Sigmoid colon (tissue), 7 donors: ENCODE measurements at places on chromosomes 1 and 21. TPM values are rescaled to one million over a fixed set of nuclear protein-coding genes. Genes with fewer than 3 reads are reported as not detected.

THEM4 gene
- 16.1 TPM for total RNA-seq

SLC25A33 gene
- total RNA-seq = 11.8 TPM

HS2ST1 gene
- 13.7 TPM for total RNA-seq

DNA sequence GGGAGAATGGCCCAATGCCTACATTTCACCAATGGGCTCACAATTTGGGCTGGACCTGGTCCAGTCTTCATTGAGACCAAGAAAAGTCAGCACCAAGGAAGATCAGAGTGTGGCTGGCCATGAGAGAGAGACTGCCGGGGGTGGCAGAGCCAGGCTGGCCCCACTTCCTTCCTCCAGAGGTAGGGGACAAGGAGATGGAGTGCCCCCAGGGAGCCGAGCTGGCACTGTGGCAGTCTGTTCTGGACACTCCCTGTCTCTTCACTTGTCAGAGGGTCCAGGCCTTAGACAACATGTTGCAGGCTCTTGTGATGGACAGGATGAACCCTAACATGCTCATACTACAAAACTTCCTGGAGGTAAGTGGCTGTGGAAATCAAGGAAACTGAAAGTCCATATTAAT lies 27.7 kb downstream of the INAVA start:
- H3K36me3 ChIP-seq = no peaks in the 10 kb centered on the region
- H3K4me1 ChIP-seq = no peaks in the 10 kb centered on the region
- H3K27ac ChIP-seq = no peak overlapping the region
- peak; percentile 48 for DNase-seq
- no peaks in the 10 kb centered on the region for H3K27me3 ChIP-seq

- no peak overlapping the region for H3K27ac ChIP-seq
- no peaks in the 10 kb centered on the region for H3K27me3 ChIP-seq
- H3K4me1 ChIP-seq = no peaks in the 10 kb centered on the region
- no peaks in the 10 kb centered on the region for H3K36me3 ChIP-seq
- H3K4me3 ChIP-seq = no peak overlapping the region
- no peak for DNase-seq
Measured at GRCh38 chr1:214404571-214405213, 123.7 kb downstream of the SMYD2 start.

- no peak for DNase-seq
- no peaks in the 10 kb centered on the region for H3K4me1 ChIP-seq
- peaks cover 19% of the 10 kb centered on the region for H3K36me3 ChIP-seq
- H3K27me3 ChIP-seq = no peaks in the 10 kb centered on the region
- no peak overlapping the region for H3K27ac ChIP-seq
Measured at GRCh38 chr1:20885121-20885520, 98.0 kb upstream of the HP1BP3 start.

DNA sequence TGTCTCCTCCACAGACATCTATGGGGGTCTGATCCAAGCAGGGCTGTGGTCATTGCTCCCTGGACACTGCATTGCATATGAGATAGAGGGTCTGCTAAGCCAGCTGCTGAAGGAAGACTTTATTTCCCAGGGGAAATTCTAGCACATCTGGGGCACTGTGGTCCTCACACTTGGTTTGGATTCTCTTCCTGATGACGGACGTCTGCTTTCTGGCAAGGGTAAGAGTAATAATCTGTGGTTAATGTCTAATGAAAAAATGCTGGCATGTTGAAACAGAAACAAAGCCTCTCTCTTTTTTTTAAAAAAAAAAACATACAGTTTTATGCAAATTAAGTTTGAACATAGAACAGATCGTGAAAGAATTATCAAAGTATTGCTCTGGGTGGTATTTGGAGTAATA lies 553.9 kb downstream of the DPYD start:
- H3K4me1 ChIP-seq = no peaks in the 10 kb centered on the region
- DNase-seq = no peak
- no peaks in the 10 kb centered on the region for H3K27me3 ChIP-seq
- H3K36me3 ChIP-seq = no peaks in the 10 kb centered on the region
- H3K27ac ChIP-seq = no peak overlapping the region
- H3K4me3 ChIP-seq = no peak overlapping the region

DNA sequence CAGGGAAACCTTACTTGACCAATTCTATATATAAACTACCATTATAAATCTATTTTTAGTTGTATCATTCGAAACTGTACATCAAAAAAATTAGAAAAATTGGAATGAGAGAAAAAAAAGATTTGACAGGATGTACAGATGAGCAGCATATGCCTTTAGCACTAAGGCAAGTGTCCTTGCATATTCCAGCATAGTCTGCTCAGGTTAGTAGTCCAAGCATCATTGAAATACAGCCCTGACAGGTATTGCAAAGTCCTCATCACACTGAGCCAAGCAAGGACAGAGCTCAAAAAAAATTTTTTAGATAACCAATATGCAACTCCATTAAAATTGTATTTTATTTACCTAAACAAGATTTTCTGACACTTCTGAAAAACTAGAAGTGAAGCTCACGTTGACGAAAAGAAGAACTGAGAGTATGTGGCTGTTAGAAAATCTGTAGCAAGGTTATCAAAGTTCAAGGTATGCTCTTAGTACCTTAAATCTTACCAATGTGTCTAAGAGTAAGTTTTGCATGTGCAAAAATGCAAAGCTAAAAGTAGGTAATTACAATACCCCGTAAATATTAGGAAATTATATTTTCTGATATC lies 465.6 kb upstream of the ADGRL4 start:
- no peaks in the 10 kb centered on the region for H3K36me3 ChIP-seq
- no peaks in the 10 kb centered on the region for H3K4me1 ChIP-seq
- H3K27ac ChIP-seq = no peak overlapping the region
- no peak overlapping the region for H3K4me3 ChIP-seq

GRCh38 chr1:24345334-24345733 lies 26.2 kb downstream of the GRHL3 start:
- no peak overlapping the region for H3K4me3 ChIP-seq
- no peaks in the 10 kb centered on the region for H3K4me1 ChIP-seq
- no peak for DNase-seq
- H3K27ac ChIP-seq = no peak overlapping the region
